ENCODE measurements at places on chromosomes 2 and 18. TPM values are rescaled to one million over a fixed set of nuclear protein-coding genes. Genes with fewer than 3 reads are reported as not detected.

DNA sequence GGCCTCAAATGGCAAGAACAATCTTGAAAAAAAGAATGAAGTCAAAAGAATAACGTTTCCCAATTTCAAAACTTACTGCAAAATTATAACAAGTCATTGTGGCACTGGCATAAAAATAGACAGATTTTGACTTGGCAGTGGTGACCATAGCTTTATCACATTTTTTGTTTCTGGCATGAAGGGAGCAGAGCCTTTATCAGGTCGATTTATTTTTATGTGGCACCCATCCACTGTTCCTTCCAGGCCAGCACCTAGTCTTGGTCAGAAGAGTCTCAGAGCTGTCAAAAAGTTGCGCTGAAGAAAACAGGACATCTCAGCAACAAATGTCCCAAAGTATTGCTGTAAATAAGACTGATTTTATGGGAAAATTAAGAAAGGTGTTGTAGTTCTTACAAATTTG lies 92.4 kb downstream of the TRABD2A start:
- DNase-seq: no peak

- no peak for DNase-seq
These were observed 104.5 kb downstream of the PTGR3 start for GRCh38 chr18:75104483-75104882.

DNA sequence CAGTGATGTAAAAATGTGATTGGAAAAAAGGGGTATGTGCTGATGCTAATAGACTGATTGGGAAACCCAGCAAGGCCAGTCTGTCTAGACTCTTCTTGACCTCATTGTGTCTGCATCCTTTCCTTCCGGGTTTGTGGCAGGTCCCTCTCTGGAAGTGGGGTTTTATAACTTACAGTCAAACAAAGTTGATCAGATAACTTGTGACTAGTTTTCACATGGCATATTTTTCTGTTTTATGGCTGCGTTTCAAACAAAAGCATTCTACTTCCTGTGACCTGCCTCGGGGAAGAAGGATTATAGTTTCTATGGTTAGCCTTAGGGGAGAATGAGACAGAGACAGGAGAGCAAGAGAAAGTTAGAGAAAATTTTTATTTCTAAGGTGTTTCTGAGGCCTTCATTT lies 188.7 kb upstream of the HNMT start:
- no peak for DNase-seq

DNA sequence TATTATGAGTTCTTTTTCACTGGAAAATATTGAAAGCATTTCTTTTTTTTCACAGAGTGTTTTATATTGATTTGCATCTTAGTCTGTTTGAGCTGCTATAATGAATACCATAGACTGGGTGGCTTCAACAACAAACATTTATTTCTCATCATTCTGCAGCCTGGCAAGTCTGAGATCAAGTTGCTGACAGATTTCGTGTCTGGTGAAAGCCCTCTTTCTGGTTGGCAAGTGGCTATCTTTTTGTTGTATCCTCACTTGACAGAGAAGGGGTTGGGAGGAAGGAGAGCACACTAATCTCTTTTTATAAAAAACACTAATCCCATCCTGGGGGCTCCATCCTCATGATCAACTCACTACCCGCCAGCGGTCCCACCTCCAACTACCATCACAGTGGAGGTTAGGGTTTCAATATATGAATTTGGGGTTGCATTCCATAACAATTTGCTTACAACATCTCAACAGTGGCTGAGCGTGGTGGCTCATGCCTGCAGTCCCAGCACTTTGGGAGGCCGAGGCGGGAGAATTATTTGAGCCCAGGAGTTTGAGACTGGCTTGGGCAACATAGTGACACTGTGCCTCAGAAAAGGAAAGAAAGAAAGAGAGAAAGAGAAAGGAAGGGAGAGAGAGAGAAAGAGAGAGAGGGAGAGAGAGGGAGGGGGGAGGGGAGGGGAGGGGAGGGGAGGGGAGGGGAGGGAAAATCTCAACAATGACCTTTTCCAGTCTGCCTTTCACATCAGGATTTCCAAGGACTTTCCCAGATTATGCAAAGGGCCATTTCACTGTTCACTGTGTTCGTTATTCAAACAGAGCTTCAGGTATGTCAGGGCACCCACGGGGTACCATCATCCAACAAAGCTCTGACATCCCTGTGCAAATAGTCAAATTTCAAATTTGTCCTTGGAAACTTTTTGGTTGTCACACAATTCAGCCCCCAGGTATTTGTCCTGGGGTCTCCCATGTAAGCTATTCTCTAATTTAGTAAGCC lies 111.1 kb downstream of the AP1S3 start:
- no peak for DNase-seq

- DNase-seq: peak; percentile 13
These were observed 18.9 kb downstream of the TTR start for GRCh38 chr18:31610286-31611205.

DNA sequence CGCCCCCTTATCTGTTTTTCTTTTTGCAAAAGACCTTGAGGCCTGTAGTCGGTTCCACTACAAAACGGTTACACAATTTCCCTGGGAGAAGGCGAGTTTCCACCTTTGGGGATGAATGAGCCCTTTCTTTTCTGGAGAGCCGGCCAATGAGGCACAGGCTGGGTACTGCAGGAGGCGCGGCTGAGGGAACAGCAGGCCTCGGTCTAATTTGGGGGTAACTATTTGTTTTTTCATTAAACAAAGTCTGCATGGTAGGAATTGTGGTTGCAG lies 129.2 kb downstream of the MYCN start:
- DNase-seq: no peak

DNA sequence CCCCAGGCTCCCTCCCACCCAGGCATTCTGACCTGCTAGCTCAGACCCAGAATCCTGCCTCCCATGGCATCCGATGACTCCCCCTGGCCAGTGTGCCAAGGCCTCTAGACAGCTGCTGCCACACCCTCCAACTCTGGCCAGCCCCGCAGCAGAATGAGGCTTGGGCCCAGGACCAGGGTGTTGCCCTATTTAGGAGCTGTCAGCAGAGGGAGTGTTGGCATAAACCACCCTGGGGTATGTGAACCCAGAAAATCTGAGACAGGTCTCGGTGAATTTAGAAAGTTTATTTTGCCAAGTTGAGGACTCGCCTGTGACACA lies 134.3 kb downstream of the KLHL29 start:
- DNase-seq: no peak

DNA sequence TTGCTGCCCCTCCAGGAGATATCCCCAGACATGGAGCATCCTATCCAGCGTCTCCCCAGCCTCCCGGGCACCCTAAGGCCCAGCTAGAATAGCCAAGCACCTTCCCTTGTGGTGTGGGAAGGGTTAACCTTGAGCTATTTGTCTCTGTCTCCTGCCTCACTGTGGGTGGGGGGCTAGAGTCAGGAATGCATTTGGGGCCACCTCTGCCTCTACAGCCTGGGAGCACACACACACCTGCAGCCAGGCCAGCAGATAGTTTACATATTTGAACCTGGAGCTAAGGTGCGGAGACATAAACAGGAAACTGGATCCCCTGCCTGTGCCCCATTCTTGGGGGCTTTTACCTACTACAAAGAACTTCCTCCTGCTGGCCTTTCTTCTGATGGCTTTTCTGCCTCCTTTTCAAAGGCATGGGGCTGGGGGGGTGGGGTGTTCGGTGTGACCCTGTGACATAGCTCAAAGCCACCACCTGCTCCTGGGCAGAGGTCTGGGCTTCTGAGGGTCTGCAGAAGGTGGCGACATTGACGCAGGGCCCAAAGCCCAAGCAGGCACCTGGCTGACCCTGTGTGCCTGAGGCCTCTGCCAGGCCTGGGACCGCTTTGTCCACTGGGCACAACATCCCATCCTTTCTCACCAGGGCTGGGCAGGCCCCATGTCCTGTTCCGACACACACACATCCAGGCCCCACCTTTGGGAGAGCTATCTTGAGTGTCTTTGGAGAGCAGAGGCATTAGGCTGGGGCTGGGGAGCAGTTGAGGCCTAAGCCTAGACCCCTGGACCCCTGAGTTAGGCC lies 34.2 kb downstream of the EMX1 start:
- DNase-seq: no peak

DNA sequence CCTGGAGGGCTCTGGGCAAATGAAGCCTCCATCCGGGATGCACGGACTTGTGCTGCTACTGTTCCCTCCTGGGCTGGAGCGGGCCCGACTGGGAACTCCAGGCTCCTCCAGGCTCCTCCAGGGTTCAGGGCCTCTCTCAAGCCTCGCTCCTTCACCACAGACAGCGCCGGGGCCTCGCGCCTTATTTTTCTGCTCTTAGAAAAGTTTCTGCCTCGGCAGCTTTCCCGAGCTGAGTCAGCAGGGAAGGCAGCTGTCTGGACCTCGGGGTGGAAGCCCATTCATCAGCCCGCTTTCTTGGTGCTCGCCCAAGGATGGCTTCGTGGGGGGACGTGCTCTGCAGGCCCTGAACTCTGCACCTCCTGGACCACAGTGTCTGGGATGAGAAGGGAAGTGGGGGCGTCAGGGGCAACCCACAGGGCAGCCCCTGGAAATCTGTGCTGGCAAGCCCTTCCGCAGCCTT lies 12.9 kb upstream of the TEX51 start:
- no peak for DNase-seq

DNA sequence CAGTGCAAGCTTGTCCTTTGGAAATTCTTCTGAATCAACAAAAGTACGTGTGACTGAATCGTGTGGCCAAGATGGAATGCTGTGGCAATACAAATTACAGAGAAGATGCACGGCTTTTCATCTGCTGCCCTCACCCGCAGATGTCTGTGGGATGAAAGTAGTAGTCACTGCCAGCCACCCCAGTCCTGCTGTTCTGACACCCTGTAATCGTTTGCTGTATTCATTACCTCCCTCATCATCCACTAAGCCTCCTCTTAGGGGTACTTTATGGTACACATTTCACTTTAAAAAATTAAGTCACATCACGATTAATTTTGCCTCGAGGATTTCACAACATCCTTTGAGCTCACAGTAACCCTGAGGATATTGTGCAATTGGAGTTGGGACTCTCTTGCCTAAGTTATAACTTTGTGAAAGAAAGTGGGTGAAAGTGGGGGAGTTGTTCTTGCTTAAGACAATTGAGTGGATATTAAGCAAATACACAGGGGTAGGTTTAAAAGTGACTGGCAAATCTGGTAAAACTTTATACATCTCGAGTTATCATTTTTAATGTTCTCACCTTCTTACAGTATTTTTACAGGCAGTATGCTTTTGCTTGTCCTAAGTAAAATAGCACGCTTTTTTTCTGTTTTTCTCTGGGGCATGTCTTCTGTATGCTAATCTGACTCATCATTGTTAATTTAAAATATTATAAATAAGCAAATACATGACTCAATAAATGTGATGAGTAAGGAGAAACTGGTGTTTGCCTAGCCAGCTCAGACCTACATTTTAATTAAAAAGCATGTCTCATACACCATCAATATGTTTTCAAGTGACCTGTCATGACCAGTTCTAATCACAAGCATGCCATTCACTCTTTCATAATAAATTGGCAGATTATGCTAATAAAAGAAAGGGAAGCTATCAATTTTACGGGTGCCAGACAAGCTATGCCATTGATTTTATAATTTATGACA lies 680.9 kb downstream of the IRS1 start:
- no peak for DNase-seq

GRCh38 chr2:64641599-64641998 lies 12.1 kb downstream of the SERTAD2 start:
- DNase-seq: no peak

GRCh38 chr2:205612636-205613035 lies 69.7 kb upstream of the NRP2 start:
- no peak for DNase-seq

GRCh38 chr2:170660409-170660808 lies 54.7 kb upstream of the SP5 start:
- no peak for DNase-seq

DNA sequence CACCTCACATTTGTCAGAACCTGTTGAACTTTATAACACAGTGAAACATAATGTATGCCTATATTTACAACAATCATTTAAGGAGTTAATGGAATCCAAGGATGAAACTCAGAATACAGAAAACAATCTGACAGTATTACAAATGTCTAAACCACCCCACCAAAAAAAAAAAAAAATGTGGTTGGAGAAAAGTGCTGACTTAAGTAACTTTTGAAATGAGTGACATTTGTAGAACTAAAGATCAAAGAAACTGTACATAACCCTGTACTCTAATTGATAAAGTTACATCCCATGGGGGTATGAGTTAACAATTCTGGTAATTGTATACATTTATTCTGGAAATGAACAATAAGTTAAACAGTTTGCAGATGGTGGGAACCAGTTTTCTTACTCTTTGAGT lies 372.1 kb upstream of the TMEFF2 start:
- DNase-seq: no peak

GRCh38 chr2:106288873-106289272 lies 94.8 kb upstream of the UXS1 start:
- DNase-seq: no peak

GRCh38 chr18:40935423-40935822 lies 1019.6 kb upstream of the PIK3C3 start:
- DNase-seq: no peak

DNA sequence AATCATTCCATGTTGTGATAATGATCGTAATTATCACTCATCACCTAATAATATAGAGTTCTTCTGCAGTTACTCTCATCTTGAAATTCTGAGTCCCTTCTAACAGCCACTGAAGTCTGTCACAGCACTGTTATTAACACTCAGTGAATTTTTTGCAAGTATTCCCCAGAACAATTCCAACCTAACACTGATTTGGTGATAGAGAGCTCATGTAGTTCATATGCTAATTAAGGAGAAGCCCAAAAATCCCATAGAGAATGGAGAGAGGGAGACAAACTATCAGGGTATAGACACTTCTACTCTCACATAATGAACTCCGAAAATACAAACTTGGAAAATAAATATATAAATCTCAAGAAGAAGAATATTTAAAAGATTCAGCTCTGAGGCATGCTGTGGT lies 1253.4 kb upstream of the NXPH2 start:
- no peak for DNase-seq

GRCh38 chr2:60324536-60324935 lies 228.9 kb downstream of the BCL11A start:
- no peak for DNase-seq

DNA sequence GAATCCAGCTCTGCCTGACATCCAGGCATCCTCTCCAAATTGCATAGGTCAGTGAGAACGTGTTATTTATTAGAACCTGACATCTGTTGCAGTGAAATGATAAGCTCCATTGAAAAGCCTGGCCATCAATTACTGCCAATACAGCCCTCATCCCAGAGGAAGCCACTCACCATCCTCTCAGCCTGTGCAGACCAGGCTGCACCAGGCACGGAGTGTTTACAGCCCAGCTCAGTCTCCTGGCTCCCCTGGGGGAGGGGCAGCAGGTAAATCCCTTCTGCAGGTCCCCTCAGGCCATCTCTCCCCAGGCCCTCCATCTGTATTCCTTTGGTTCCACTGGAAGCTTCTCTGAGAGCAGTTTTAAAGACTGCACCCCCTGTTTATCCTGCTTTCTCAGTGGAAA lies 82.6 kb upstream of the FOSL2 start:
- no peak for DNase-seq

- no peak for DNase-seq
These were observed 34.7 kb downstream of the CFAP53 start for GRCh38 chr18:50231621-50232020.

GRCh38 chr2:157838442-157839161 lies 37.5 kb downstream of the ACVR1 start:
- no peak for DNase-seq

GRCh38 chr2:97913846-97914245 lies 81.9 kb downstream of the TMEM131 start:
- no peak for DNase-seq

- DNase-seq: no peak
These were observed 296.1 kb downstream of the RND3 start for GRCh38 chr2:150191349-150191748.

The COX7A2L gene
- polyA plus RNA-seq: 188 TPM

The AMER3 gene
- polyA plus RNA-seq: 0.10 TPM

The NEDD4L gene
- 122 TPM for polyA plus RNA-seq

The NT5C1B gene
- 0.61 TPM for polyA plus RNA-seq

The NLRC4 gene
- polyA plus RNA-seq: 1.1 TPM

The OR6B2 gene
- not detected for polyA plus RNA-seq

The RHOB gene
- polyA plus RNA-seq: 81.6 TPM

The SPC25 gene
- polyA plus RNA-seq: 25.1 TPM

Measured in right renal cortex interstitium (tissue), 3 donors.